ENCODE measurements at places on chromosomes 13 and 19.

GRCh38 chr13:30038884-30039283 is 188.5 kb upstream of the UBL3 start:
- H3K27me3 ChIP-seq = no peaks in the 10 kb centered on the region
- DNase-seq = no peak
- H3K36me3 ChIP-seq = no peaks in the 10 kb centered on the region
- H3K27ac ChIP-seq = no peak overlapping the region
- no peaks in the 10 kb centered on the region for H3K4me1 ChIP-seq
- H3K4me3 ChIP-seq = no peak overlapping the region

- no peak overlapping the region for H3K4me3 ChIP-seq
- no peak for DNase-seq
- H3K27ac ChIP-seq = no peak overlapping the region
- no peaks in the 10 kb centered on the region for H3K27me3 ChIP-seq
- no peaks in the 10 kb centered on the region for H3K4me1 ChIP-seq
These were observed 7.3 kb downstream of the KLK8 start for GRCh38 chr19:50994129-50994528.

GRCh38 chr19:980133-980998 is 3.8 kb upstream of the WDR18 start:
- no peaks in the 10 kb centered on the region for H3K36me3 ChIP-seq
- no peak overlapping the region for H3K27ac ChIP-seq
- peaks cover 25% of the 10 kb centered on the region for H3K4me1 ChIP-seq
- no peaks in the 10 kb centered on the region for H3K27me3 ChIP-seq
- H3K4me3 ChIP-seq = no peak overlapping the region

DNA sequence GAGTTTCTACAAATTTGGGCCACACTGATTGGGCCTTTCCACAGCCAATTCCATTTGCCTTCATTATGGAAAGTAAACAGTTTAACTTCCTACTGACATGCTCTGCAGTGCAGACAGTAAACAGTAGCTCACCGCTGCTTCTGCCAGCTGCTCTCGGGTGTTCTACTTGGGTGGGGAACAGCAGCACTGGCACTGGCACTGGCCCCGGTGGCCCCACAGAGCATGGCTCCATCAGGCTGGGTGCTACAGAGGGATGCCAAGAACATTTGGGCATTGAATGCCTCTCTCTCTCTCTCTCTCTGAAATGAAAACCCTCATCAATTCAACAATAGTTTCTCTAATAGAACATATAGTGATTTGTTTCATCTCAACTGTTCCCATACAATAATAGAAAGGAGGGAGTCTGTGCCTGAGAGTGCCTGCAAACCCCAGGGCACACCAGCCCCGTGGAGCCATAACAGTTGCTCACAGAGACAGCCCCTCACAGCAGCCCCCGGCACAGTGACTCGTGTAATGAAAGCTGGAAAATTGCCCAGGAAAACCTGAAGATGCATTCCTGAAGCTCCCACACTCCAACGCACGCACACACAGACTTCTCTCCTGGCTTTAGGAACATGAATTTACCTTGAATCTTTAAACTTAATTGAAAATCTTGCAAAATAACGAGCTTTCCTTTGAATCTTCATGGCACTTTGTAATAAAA is 38.2 kb upstream of the GJB6 start:
- H3K36me3 ChIP-seq = no peaks in the 10 kb centered on the region
- no peak overlapping the region for H3K27ac ChIP-seq
- DNase-seq = no peak
- H3K27me3 ChIP-seq = no peaks in the 10 kb centered on the region

GRCh38 chr13:72890546-72890945 is 108.6 kb downstream of the PIBF1 start:
- H3K4me1 ChIP-seq = no peaks in the 10 kb centered on the region
- no peaks in the 10 kb centered on the region for H3K27me3 ChIP-seq
- H3K27ac ChIP-seq = no peak overlapping the region
- no peaks in the 10 kb centered on the region for H3K36me3 ChIP-seq
- H3K4me3 ChIP-seq = no peak overlapping the region

DNA sequence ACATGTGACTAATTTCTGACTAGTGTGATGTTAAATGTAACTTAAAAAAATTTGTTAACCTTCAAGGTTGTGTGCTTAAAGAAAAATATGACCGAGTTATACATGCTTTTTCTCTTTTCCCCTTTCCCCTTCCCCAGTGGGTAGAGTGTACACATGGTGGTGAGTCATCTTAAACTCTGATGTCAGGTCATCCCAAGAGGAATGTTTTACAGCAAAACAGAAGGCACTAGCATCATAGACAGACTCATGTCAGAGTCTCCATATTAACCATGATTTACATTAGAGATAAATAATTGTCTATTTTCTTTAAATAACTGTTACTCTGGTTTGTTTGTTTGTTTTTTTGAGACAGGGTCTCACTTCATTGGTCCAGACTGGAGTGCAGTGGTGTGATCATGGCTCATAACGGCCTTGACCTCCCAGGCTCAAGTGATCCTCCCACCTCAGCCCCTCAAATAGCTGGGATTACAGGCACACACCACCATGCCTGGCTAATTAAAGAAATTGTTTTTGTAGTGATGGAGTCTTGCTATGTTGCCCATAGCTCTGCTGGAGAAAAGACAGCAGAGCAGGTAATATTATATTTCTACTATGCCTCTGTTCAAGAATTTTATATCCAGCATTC is 160.4 kb upstream of the PCDH9 start:
- H3K4me1 ChIP-seq = no peaks in the 10 kb centered on the region
- DNase-seq = no peak
- H3K27me3 ChIP-seq = no peaks in the 10 kb centered on the region
- no peaks in the 10 kb centered on the region for H3K36me3 ChIP-seq
- no peak overlapping the region for H3K4me3 ChIP-seq
- H3K27ac ChIP-seq = no peak overlapping the region

DNA sequence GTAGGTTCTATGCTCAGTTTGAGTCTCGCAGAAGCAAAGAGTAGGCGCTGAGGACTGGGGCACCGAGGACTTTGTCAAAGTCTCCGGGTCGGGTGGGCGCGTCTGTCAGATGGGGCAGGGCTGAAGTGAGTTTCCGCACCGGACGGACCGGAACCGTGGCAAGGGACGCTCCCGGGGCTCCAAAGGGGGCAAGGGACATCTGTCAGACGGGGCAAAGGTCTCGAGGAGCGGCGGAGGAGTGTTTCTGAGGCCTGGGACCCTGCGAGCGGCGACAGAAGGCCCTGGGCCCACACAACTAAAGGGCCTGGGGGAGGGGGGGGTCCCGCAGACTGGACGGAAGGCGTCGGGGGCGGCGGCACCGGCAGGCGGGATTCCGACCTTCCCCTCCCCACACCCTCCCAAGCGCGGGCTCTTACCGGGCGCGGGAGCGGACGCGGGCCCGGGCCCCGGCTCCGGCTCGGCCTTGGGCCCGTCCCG is 13.3 kb upstream of the AKAP8L start:
- no peak overlapping the region for H3K27ac ChIP-seq
- peaks cover 46% of the 10 kb centered on the region for H3K4me1 ChIP-seq
- H3K4me3 ChIP-seq = peak overlapping the region; percentile 89
- no peaks in the 10 kb centered on the region for H3K27me3 ChIP-seq

DNA sequence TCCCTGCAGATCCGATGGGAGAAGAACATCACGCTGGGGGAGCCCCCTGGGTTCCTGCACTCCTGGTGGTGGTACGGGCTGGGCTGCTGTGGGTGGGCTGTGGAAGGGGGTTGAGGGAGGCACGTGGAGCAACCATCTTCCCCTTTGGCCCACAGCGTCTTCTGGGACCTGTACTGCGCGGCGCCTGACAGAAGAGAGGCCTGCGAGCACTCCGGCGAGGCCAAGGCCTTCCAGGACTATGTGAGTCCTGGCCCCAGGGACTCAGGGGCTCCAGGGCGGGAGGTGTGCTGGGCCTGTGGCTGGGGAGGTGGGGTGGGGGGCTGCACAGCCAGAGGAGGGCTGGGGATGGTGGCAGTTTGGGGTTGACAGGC is 8.5 kb downstream of the SSBP4 start:
- no peak for DNase-seq
- H3K4me3 ChIP-seq = no peak overlapping the region

DNA sequence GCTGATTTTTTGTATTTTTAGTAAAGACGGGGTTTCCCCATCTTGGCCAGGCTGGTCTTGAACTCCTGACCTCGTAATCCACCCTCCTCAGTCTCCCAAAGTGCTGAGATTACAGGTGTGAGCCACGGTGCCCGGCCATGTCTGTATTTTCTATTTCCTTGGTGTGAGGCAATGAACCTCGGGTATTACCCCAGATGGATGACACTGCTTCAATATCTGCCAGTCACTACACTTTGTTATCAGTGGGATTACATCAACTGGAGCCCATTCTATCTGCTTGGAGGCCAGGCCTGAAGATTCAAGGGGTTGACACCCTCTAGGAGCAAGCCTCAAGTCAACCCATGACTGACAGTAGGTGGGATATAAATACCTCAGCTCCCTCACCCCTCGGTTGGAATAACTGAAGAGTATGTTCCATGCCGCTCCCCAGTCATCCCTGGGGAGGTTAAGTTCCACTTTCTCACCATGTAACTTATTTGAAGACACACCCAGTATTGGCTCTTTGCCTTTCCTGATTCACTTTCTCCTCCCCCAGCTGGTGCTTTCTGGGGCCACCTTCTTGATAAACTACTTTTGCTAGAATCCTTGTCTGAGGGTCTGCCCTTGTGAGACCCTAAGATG is 992 bp upstream of the ADGRE1 start:
- DNase-seq = no peak
- no peak overlapping the region for H3K4me3 ChIP-seq
- H3K4me1 ChIP-seq = no peaks in the 10 kb centered on the region
- no peaks in the 10 kb centered on the region for H3K27me3 ChIP-seq

GRCh38 chr19:2524840-2525723 is 49.2 kb downstream of the GADD45B start:
- no peak for DNase-seq
- no peaks in the 10 kb centered on the region for H3K27me3 ChIP-seq
- peaks cover 24% of the 10 kb centered on the region for H3K4me1 ChIP-seq
- peak overlapping the region; percentile 45 for H3K27ac ChIP-seq
- no peaks in the 10 kb centered on the region for H3K36me3 ChIP-seq
- peak overlapping the region; percentile 29 for H3K4me3 ChIP-seq

DNA sequence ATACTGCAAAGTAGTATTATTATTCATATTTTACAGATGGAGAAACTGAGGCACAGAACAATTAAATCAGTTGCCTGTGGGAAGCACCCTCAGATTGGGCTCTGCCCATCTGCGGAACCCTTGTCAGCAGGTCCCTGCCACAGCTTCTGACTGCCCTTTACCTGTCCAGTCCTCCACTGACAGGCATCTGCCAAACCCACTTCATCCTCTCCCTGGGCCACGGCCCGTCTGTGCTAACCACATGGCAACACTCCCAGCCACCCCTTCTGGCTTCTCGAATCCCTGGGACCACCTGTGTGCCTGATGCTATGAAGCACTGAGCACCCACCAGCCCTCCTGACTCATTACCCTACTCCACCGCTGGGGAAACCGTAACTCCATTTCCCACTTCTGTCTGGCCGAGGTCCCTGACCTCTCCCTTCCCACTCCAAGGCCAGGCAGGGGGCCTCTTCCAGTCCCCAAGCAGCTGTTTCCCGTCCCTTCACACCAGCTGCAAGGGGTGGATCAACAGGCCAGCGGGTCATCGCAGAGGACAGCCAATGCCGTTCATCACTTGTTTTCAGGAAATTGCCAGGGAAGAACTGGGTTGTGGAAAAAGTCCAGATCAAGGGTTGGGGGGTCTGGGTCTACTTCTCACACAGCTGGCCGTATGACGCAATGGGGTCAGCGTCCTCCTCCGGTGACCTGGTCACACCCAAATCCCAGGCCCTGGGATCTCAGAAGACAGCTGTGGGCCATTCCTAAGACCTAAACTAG is 2.5 kb downstream of the KANK3 start:
- peak overlapping the region; percentile 9 for H3K4me3 ChIP-seq
- H3K4me1 ChIP-seq = peaks cover 23% of the 10 kb centered on the region
- H3K36me3 ChIP-seq = no peaks in the 10 kb centered on the region
- peak; percentile 73 for DNase-seq
- H3K27me3 ChIP-seq = no peaks in the 10 kb centered on the region
- H3K27ac ChIP-seq = peak overlapping the region; percentile 66

GRCh38 chr13:50612717-50613116 is 230.8 kb downstream of the DLEU7 start:
- H3K4me3 ChIP-seq = no peak overlapping the region
- no peaks in the 10 kb centered on the region for H3K36me3 ChIP-seq
- no peak overlapping the region for H3K27ac ChIP-seq
- no peaks in the 10 kb centered on the region for H3K4me1 ChIP-seq

- no peak overlapping the region for H3K27ac ChIP-seq
- H3K4me3 ChIP-seq = no peak overlapping the region
- no peaks in the 10 kb centered on the region for H3K36me3 ChIP-seq
- no peaks in the 10 kb centered on the region for H3K27me3 ChIP-seq
- H3K4me1 ChIP-seq = peaks cover 12% of the 10 kb centered on the region
These were observed 72.3 kb downstream of the NAA16 start for GRCh38 chr13:41383386-41383785.

DNA sequence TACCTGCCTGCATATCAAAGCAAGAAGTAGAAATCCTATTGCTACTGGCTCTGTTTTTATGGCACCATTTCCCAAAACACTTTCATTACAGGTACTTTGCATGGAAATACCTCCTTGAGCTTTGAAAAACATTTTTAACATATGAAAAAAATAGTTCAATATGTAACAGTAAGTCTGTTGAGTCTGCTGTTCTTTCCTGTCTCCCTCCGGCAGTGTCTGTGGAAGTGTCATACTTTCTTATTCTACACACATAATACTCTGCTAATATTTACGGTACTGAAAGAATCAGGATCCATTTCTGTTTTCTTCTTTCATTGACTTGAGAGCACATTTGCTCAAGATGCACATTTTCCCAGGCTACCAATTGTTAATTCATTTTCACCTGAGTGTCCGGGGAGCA is 8.2 kb upstream of the SERTM1 start:
- no peaks in the 10 kb centered on the region for H3K27me3 ChIP-seq
- no peak for DNase-seq

GRCh38 chr19:5137571-5138124 is 168.7 kb downstream of the KDM4B start:
- H3K36me3 ChIP-seq = peaks cover 56% of the 10 kb centered on the region
- no peaks in the 10 kb centered on the region for H3K27me3 ChIP-seq
- H3K4me1 ChIP-seq = no peaks in the 10 kb centered on the region
- no peak for DNase-seq

GRCh38 chr13:40120288-40120687 is 464.8 kb downstream of the COG6 start:
- DNase-seq = no peak
- peaks cover 9% of the 10 kb centered on the region for H3K4me1 ChIP-seq
- H3K27ac ChIP-seq = peak overlapping the region; percentile 33
- no peak overlapping the region for H3K4me3 ChIP-seq
- no peaks in the 10 kb centered on the region for H3K36me3 ChIP-seq

DNA sequence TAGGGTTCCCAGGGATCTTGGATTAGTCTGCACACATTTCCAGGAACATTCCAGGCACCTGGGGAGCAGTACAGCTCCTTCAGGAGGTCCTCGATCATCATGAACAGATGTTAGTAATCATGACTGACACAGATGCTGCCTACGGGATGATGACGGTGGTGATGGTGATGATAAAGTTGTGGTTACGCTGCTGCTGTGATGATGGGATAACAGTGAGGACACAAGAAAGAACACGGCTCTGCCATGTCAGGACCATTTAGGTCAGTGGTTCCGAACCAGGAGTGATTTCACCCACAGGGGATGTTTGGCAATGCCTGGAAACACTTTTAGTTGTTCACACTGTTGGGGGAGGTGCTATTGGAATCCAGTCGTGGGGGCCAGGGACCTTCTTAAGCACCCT is 1193.0 kb downstream of the UQCRFS1 start:
- no peak overlapping the region for H3K27ac ChIP-seq
- no peaks in the 10 kb centered on the region for H3K27me3 ChIP-seq

GRCh38 chr19:2050349-2050990 is 574 bp downstream of the MKNK2 start:
- H3K4me1 ChIP-seq = no peaks in the 10 kb centered on the region
- H3K27ac ChIP-seq = peak overlapping the region; percentile 98
- DNase-seq = no peak
- H3K27me3 ChIP-seq = no peaks in the 10 kb centered on the region
- H3K4me3 ChIP-seq = peak overlapping the region; percentile 95

Measured in right atrium auricular region (tissue), 2 donors.